Posterior cingulate gyrus (tissue), 11 donors: ENCODE measurements at places on chromosomes 7 and 10.
A peak's percentile ranks its signal among the peaks of the same experiment; 100 is the strongest.

DNA sequence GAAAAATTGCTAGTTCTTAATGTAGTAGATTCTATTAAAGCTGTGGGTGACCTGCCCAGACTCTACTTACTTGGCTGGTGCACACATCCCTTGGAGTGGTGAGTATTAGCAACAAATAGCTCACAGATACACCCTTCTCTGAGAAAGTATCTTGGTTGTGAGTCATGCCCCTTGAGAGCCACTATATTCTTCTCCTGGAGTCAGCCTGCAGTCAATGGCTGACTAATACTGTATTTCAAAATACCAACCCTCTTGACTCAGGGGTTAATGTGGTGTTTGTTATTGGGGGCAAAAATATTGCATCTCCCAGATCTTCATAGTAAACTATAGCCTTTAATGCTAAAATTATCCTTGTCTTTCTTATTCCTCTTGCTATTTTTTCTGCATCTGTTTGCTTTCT lies 354.9 kb downstream of the BMPER start:
- DNase-seq = no peak

GRCh38 chr10:3485057-3485686 lies 299.8 kb downstream of the KLF6 start:
- no peak for DNase-seq

DNA sequence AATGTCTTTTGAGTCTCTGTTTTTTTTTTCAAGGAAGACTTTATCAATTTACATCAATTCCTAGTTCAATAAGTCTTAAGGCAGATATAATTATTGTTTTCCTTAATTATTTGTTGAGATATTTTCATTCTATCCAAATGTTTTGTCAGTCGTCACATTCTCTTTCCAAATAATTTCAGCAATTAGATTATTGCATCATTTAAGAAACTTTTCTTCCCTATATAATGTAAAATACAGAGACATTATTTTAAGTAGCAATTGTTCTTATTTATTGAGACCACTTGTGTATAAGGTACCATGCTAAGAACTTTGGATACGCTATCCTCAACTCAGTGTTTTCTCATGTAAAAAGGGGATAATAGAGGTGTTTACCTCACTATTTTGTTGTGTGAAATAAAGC lies 38.1 kb upstream of the GNAT3 start:
- no peak for DNase-seq

GRCh38 chr7:88183051-88183450 lies 36.8 kb downstream of the SRI start:
- no peak for DNase-seq

GRCh38 chr7:91850455-91850854 lies 30.0 kb downstream of the MTERF1 start:
- DNase-seq = no peak

- no peak for DNase-seq
Observed at GRCh38 chr7:97179454-97180104, 62.1 kb downstream of the SDHAF3 start.

DNA sequence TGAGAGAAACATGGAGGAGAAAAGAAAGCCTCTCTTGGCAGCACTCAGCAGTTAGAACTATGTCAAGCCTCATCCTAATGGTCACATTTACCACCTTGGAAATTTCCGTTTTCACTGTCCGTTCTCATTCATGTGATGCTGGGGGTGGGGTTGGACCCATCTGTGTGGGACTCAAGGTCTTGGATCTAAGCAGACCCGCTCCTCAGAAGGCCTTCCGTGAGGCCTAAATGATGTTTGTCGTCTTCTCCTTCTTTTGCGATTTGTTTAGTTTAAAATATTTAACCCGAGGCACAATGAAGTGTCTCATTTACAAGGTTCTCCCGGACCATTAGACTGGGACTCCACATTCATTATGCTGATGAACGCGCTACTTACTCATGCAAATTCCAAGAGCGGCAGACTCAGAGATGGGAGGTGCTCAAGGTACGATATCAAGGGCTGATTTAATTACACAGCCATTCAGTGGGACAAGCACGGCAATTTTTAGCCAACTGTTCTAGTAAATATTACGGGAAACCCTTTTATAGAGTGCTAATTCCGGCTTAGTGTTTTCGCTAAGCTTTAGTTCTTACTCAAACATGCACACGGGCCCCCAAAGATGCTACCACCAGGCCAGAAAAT lies 109.1 kb upstream of the EFCAB10 start:
- DNase-seq = no peak

- DNase-seq = no peak
Observed at GRCh38 chr7:137282043-137282442, 61.5 kb downstream of the PTN start.

GRCh38 chr10:69473304-69473990 lies 22.2 kb downstream of the TSPAN15 start:
- no peak for DNase-seq

DNA sequence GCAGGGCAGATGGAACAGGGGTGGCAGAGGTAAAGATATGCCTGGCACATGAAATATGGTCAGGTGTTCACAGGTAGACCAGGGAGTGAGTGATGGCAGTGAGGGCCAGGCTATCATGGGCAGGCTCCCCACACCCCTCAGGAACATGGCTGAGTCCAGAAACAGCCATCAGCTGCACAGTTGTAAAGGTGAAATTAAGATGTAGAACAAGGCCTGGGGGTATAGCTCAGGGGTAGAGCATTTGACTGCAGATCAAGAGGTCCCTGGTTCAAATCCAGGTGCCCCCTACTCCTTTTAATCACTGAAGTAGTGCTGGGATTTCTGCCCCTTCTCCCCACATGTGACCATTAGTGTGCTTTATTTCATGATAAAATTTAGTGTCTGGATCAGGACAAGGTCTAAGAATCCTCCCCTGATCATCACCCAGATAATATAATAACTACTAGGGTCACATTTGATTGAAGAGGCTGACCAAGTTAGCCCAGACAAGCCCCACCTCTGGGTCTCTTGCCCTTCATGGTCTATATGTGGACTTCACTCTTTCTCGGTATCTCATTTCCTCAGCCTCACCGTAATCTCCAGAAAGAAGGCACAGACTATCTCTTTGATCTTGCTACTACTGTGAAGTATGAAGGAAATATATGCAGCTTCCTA lies 69.0 kb downstream of the ZNF783 start:
- DNase-seq = no peak

- no peak for DNase-seq
Observed at GRCh38 chr10:110717781-110718589, 73.8 kb downstream of the RBM20 start.

- no peak for DNase-seq
Observed at GRCh38 chr10:78309536-78310237, 276.0 kb downstream of the RPS24 start.

- DNase-seq = no peak
Observed at GRCh38 chr10:12606461-12606860, 257.1 kb downstream of the CAMK1D start.

- DNase-seq = no peak
Observed at GRCh38 chr7:130365511-130366441, 14.5 kb upstream of the CPA1 start.

GRCh38 chr10:78579995-78580394 lies 488.8 kb upstream of the ZMIZ1 start:
- peak; percentile 81 for DNase-seq

- no peak for DNase-seq
Observed at GRCh38 chr7:123367484-123368122, 166.8 kb downstream of the IQUB start.

DNA sequence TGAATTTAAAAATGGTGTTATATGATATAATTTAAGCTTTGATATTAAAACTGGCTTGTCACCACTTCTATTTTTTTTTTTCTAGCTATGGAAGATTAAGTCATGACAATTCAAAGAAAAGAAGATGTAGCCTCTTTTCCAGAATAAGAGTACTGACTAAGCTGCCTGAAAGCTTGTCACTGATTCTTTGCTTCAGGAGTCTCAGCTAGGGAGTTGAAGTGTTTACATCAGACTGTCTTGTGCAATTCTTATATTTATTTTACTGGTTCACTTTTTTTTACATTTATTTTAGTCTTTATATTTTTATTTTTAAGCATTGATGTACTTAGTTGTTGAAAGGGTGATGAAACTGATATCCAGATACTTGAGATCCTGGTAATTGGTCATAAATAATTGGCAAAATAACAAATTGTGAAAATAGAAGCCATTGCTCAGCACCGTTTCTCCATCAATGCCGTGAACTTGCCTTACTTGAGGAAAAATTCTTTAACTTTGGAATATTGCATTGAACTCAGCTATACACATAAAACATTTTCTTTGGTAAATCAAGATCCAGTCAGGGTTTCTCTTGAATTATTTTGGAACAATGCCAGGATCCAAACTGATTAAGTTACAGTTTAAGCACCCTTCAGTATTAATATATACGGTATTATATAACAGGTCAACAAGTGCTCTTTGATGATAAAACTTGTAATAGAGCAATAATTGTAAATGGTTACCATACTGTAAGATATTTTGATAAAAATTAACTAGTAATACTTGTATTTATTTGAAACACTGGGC lies 156.4 kb downstream of the PHTF2 start:
- DNase-seq = no peak

GRCh38 chr10:108169846-108170245 lies 1005.3 kb upstream of the SORCS1 start:
- DNase-seq = no peak

GRCh38 chr10:133555521-133555920 lies 9.9 kb downstream of the SYCE1 start:
- DNase-seq = no peak

DNA sequence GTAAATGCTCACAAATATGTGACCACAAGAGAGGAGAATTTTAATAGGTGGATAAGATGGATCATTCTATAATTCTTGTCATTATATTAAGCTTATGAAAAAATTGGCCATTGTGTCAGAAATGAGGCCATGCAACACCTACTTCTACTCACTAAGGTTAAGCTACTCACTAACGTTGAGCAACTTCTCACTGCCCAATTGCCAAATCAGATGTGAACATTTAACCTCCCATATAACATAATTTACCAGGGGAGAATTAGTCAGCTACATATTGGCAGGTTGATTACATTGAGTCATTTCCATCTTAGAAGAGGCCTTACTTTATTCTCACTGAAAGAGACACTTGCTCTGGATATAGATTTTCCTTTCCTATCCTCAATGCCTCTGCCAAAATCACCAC lies 211.2 kb upstream of the DGKB start:
- no peak for DNase-seq

DNA sequence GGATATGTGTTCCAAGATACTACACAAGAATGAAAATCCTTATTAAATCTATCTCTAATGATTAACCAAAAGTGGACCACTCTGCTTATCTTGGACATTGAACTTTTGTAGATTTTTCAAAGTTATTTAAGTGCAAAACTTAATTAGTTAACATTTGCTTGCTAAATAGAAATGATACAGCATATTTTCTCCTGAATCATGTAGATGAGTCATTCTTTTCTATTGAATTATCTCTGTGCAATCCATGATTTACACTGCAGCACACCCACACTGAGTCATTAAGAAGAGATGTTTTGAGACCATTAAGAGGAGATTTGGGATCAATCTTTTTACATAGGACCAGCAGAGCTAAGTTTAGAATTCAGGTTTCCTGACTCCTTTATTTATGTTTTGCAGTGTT lies 6.6 kb upstream of the ABCC2 start:
- DNase-seq = no peak

DNA sequence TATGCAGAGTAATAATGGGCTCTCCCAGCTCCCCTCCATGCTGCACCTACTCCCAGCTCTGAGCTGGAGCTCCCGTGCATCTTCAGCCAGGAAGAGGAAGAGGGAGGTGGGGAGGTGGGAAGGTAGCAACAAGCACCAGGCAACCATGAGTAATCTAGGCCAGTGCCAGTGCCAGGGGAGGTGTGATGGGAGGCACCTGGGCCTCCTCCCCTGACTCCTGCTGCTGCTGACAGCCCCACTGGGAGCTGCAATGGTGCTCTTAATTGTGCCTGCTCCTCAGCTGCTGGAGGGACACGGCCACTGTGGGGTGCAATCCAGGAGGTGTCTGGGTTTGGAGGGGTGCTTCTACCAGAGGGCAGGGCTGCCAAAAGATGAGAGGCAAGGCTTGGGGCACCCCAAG lies 243.0 kb downstream of the PLXNA4 start:
- DNase-seq = peak; percentile 86

- no peak for DNase-seq
Observed at GRCh38 chr10:69346776-69347175, 68.5 kb downstream of the HK1 start.

DNA sequence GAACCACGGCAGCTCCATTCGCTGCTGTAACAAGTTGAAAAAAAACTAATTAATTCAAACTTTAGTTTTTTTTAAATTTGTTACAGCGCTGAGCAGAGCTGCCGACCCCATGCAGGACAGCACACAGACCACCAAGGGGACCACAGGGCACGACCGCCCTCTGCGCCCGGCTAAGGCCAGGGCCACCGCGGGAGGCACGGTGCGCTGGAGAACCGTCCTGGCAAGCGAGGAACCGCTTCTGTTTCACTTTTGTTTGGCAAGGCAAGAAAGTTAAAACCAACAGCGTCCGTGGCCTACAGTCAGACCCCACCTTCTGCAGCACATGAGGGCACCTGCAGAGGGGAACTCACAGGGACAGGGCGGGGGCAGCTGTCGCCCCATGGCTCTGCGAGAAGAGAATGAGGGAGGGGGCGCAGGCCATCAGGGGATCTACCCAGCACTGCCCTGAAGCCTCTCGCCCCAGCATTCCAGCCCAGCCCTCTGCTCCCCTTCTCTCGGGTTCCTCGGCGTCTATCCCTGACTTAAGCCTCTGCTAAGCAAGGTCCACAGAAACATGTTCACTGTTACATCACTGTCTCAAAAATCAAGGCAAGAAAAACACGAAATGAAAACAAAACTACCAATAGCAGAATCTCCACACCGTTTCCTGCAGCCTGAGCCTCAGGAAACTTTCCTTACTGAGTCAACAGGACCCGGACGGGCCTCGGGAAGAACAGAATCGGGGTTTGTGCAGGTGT lies 204.4 kb downstream of the DIP2C start:
- DNase-seq = peak; percentile 64

DNA sequence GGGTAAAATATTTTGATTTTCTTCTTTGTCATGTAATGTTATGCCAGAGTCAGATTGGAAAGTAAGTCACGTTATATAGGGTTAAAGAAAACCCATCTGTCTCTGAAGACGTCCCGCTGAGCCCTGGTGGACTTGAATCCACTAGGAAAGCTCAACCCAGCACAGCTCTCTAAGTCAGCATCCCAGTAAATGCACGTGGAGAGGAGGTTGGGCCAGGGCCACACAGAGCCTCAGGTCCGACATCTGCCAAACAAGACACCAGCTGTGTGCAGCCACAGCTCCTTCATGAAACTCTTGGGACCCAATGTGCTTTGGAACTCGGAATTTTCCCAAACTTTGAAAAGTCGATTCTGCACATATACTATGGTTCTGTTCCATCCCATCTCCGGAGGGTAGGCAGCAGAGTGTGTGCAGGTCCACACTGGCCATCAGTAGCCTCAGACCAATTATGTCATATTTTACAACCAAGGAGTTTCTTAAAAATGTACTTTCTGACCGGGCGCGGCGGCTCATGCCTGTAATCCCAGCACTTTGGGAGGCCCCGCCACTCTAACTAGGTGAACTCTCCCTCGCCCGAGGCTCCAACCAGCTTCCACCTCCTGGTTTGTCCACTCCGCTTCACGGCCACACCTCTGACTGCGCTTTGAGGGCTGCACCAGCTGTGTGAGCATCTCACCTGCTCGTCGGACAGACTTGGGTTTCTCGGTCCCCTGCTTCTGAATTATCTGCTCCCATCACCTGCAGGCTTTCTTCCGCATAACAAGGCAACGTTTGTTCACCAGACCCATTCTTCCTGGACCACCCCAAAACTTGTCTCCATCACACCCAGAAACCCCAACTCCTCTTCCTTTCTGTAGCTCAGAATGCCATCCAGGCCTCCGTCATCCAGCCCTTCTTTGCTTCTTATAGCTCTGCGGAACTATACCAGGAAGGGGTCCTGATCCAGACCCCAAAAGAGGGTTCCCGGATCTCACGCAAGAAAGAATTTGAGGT lies 29.7 kb upstream of the DNAJB6 start:
- no peak for DNase-seq

- DNase-seq = no peak
Observed at GRCh38 chr10:74097776-74098175, 52.9 kb downstream of the AP3M1 start.
